ENCODE measurements at places on chromosomes 1 and 21. TPM values are rescaled to one million over a fixed set of nuclear protein-coding genes. Genes with fewer than 3 reads are reported as not detected.

Gene LCE2A
- total RNA-seq: not detected

Gene REN
- total RNA-seq: not detected

Gene TMEM61
- 0.85 TPM for total RNA-seq

Gene CA6
- not detected for total RNA-seq

Gene VANGL2
- 16.4 TPM for total RNA-seq

Gene BSND
- total RNA-seq: not detected

Gene ZFP69B
- total RNA-seq: 2.6 TPM

Gene CRABP2
- total RNA-seq: 591 TPM

Gene CACHD1
- 2.2 TPM for total RNA-seq
